NCI-H1417 treated with DMSO at 0.1 percent for 48 hours (cell line): ENCODE measurements at places on chromosomes 2 and 18.
A peak's percentile ranks its signal among the peaks of the same experiment; 100 is the strongest.

DNA sequence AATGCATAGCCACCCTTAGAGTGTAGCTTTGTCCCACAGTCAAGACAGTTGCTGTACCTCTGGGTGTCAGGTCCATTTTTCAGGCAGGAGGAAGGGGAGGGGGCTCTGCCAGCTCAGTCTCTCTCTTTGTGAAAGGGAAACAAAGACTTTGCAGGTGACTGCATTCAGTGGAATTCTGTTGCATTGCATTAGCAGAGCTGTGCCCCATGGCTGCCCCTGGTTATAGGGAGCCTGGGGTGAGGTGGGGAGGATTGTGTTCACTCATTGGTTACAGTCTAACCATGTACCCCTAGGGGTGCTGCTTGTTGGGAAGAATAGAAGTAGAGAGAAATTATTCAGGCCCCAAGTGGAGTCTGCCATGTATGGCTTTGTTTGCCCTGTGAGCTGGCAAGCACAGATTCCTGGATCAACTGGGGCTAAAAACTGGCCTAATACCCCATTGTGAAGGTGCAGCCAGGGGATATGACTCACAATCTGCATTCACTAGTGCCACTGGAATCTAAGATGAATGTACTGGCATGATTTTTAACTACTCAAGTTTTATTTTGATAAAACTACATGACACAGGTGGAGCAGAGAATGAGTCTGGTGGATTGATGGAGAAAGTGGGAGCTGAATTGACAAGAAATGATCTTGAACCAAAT is 118.4 kb downstream of the SH3BP4 start:
- no peak for DNase-seq

DNA sequence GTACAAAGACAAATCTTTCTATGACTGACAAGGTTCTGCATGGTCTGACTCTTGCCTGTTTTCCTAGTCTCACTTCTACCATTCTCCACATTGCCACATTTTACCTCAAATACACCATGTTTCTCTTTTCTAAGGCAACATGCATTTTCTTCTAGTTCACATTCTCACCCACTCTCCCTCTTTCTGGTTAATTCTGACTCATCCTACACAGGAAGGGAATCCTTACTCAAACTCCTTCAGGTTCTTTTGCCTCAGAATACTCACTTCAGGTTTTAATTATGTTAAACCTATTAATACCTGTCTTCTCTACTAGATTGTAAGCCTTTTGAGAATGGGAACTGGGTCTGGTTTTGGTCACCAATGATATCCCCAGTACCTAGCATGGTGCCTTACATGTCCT is 47.2 kb downstream of the MAP2 start:
- no peak for DNase-seq

- DNase-seq: no peak
Observed at GRCh38 chr2:194985258-194985657, 671.8 kb upstream of the SLC39A10 start.

DNA sequence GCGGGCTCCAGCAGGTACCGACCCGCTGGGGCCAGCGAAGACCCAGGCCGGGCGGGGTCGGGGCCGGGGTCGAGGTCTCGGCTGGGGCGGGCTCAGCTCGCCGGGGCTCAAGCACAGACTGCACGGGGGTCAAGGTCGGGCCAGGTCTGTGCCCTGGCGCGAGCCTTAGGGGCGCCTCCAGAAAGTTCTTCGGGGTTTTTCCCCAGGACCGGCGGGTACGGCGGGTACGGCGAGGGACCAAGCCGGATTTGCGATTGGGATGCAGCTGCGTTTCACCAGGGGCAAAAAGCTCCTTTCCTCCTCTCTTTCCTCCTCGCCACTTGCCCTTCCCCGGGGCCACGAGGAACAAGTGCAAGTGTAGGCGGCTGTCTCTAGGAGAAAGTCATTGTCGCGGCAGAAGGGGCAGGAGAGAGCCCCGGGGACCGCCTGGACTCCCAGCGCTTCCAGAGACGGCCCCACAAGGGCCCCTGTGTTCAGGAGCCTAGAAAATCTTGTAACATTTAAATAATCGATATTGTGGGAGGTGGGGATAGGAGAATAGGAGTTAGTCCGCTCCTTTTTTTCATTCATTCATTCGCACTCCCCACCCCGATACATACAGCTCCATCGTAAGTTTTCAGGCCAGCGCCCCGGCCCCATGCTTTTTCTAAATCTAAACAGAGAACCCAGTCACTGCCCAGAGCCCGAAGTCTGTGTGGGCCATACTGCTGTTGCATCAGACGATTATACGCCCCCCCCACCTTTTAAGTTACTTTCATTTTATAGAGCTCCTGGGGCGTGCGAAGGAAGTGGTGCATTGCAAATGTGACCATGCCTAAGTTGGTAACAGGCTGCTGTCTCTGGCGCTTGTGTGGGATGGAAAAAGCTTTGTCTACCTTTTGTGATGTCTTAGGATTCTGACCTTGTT is 679 bp downstream of the PMAIP1 start:
- peak; percentile 69 for DNase-seq

DNA sequence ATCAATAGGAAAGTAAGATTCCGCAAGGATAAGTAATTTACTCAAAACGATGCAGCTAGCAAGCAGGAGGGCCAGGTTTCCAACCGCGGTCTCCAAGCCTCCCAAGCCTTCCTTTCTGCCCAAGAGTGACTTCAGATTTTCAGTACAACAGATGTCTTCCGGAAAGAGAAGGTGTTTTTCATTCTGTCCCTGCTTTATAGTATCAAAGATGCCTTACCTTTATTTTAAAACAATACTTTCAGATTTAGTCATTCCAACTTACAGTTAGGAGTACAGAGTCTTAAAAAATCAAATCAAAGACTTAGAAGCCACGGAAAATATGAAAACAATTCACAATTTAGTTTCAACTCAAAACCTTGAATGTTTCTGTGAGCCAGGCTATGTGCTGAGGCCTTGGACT is 43.6 kb downstream of the CYB5A start:
- no peak for DNase-seq

DNA sequence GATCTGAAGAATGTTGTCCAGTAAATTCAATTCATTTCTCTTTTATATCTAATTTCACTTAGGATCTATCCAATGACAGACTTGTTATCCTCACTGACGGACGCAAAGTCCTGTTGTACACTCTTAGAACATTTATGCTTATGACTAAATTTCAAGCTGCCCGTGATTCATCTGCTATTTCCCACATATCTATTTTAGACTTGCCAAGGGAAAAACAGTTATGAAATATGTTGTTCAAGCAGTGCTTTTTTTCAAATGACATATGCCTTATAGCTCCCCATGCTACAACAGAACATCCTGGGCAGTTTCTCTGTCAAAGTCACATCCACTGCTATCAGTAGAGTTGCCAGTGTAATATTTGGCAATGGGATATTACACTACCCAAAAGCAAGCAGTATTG is 94.2 kb upstream of the CBLN2 start:
- no peak for DNase-seq
